Lower lobe of right lung (tissue), 2 donors: ENCODE measurements at places on chromosomes 3 and 15. TPM values are rescaled to one million over a fixed set of nuclear protein-coding genes. Genes with fewer than 3 reads are reported as not detected.

Gene TRPM1
- total RNA-seq, result not detected

Gene ZIC4
- not detected for total RNA-seq

Gene CPN2
- total RNA-seq, result not detected

Gene RHCG
- not detected for total RNA-seq

GRCh38 chr3:155995525-155996370 is 124.6 kb upstream of the KCNAB1 start:
- no peak overlapping the region for H3K4me3 ChIP-seq
- no peaks in the 10 kb centered on the region for H3K36me3 ChIP-seq
- no peak overlapping the region for H3K27ac ChIP-seq
- no peaks in the 10 kb centered on the region for H3K27me3 ChIP-seq
- H3K4me1 ChIP-seq, result no peaks in the 10 kb centered on the region

- no peaks in the 10 kb centered on the region for H3K4me1 ChIP-seq
- no peaks in the 10 kb centered on the region for H3K27me3 ChIP-seq
- no peak overlapping the region for H3K27ac ChIP-seq
Observed at GRCh38 chr3:100231668-100232067, 29.1 kb upstream of the TBC1D23 start.

DNA sequence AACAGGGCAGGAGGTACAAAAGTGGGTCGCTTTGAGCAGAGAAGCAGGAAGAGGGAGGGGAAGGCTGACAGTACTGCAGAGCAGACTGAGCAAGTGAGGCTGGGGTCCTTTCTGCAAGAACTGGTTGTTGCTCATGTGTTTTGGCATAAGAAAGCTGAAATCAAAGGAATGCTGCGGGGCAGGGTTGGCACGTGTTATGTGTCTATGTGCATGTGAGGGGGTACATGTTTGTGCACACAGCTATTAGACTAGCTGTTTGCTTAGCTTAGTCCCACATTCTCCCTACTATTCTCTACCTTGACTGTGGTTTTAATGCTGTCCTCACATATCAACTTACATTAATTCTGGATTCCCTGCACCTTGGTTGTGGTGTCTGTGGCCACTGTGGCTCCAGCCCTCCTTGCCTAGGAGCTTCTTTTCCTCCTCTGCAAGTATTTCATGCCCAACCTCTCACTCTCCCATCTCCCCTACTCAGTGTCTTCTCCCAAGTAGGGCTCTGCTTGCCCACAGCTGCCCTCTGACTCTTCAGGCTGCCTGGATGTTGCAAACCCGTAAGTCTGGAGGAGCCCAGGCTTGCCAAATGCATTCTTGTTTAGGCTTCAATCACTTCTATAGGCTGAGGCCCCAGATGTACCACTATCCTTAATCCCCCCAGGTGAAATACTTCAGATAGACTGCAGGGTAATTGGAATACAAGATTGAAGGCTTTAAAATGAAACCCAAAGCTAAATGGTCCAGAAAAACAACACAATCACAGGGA is 4.8 kb downstream of the TAGLN3 start:
- no peak overlapping the region for H3K4me3 ChIP-seq
- H3K36me3 ChIP-seq, result no peaks in the 10 kb centered on the region
- DNase-seq, result no peak
- no peaks in the 10 kb centered on the region for H3K27me3 ChIP-seq
- no peak overlapping the region for H3K27ac ChIP-seq

GRCh38 chr15:64013179-64014062 is 32.9 kb downstream of the DAPK2 start:
- no peak for DNase-seq
- H3K4me1 ChIP-seq, result peaks cover 54% of the 10 kb centered on the region
- no peaks in the 10 kb centered on the region for H3K36me3 ChIP-seq
- no peaks in the 10 kb centered on the region for H3K27me3 ChIP-seq

- no peaks in the 10 kb centered on the region for H3K36me3 ChIP-seq
- no peak for DNase-seq
- H3K4me3 ChIP-seq, result no peak overlapping the region
- H3K27ac ChIP-seq, result no peak overlapping the region
- H3K27me3 ChIP-seq, result no peaks in the 10 kb centered on the region
Observed at GRCh38 chr15:28977377-28978010, 91.7 kb downstream of the APBA2 start.

GRCh38 chr3:150069154-150069527 is 98.4 kb upstream of the PFN2 start:
- H3K27me3 ChIP-seq, result peaks cover 5% of the 10 kb centered on the region
- H3K27ac ChIP-seq, result no peak overlapping the region
- no peaks in the 10 kb centered on the region for H3K36me3 ChIP-seq
- H3K4me3 ChIP-seq, result no peak overlapping the region
- no peak for DNase-seq
- no peaks in the 10 kb centered on the region for H3K4me1 ChIP-seq

- no peaks in the 10 kb centered on the region for H3K4me1 ChIP-seq
- H3K36me3 ChIP-seq, result no peaks in the 10 kb centered on the region
- H3K27me3 ChIP-seq, result no peaks in the 10 kb centered on the region
- no peak for DNase-seq
- no peak overlapping the region for H3K4me3 ChIP-seq
Observed at GRCh38 chr3:155587581-155587980, 157.3 kb downstream of the PLCH1 start.

DNA sequence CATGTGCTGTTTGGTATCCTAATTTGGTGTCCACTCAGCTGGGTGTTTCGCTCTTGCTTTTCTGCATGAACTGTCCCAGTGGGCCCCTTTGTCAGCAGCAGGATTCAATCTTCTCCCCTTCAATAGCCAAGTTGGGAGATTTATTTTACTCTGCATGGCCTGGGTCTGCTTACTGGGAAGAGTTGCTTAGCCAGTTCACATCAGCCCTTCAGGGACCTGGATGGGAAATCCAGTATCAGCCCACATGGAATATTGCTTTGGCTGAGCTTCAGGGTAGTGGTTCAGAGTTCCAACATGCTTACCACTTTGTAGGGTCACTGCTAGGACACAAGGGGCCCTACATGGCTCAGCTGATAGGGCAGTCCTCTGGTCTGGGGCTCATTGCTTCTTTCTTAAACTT is 93.0 kb upstream of the BOC start:
- no peaks in the 10 kb centered on the region for H3K27me3 ChIP-seq
- no peaks in the 10 kb centered on the region for H3K4me1 ChIP-seq
- no peak overlapping the region for H3K4me3 ChIP-seq
- no peak overlapping the region for H3K27ac ChIP-seq

DNA sequence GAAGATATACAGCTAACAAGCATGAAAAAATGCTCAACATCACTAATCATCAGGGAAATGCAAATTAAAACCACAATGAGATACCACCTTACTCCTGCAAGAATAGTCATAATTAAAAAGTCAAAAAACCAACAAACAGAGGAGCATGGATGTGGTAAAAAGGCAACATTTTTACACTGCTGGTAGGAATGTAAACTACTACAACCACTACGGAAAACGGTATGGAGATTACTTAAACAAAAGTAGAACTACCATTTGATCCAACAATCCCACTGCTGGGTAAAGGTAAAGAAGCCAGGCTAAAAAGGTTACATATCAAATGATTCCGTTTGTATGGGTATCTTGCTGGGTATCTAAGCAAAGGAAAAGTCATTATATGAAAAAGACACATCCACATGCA is 53.8 kb downstream of the STAG1 start:
- H3K4me3 ChIP-seq, result no peak overlapping the region
- no peak for DNase-seq
- no peaks in the 10 kb centered on the region for H3K27me3 ChIP-seq
- no peaks in the 10 kb centered on the region for H3K36me3 ChIP-seq

DNA sequence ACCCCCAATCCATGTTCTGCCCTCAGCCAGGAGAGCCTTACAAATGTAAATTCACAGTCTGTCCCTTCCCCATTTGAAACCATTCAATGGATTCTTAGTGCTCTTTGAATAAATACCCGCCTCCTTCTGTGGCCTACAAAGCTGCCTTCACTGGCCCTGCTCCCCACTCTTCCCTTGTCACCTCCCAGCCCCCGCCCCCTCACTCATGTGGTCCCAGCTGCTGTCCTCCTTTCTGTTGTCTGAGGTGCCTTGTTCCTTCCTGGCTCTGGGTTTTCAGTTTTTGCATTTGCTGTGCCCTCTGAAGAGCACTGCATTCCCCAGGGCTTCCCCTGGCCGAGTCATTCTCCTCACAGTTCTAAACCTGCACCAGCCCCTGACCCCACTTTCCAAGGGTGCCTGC is 3.2 kb downstream of the EFCAB12 start:
- no peak overlapping the region for H3K4me3 ChIP-seq
- DNase-seq, result no peak
- no peaks in the 10 kb centered on the region for H3K27me3 ChIP-seq
